Stimulated activated CD8-positive, alpha-beta memory T cell treated with anti-CD3 and anti-CD28 coated beads, Interleukin-15, amount 100 ng/mL, for 24 hours (primary cell): ENCODE measurements at places on chromosomes 1 and 21.

DNA sequence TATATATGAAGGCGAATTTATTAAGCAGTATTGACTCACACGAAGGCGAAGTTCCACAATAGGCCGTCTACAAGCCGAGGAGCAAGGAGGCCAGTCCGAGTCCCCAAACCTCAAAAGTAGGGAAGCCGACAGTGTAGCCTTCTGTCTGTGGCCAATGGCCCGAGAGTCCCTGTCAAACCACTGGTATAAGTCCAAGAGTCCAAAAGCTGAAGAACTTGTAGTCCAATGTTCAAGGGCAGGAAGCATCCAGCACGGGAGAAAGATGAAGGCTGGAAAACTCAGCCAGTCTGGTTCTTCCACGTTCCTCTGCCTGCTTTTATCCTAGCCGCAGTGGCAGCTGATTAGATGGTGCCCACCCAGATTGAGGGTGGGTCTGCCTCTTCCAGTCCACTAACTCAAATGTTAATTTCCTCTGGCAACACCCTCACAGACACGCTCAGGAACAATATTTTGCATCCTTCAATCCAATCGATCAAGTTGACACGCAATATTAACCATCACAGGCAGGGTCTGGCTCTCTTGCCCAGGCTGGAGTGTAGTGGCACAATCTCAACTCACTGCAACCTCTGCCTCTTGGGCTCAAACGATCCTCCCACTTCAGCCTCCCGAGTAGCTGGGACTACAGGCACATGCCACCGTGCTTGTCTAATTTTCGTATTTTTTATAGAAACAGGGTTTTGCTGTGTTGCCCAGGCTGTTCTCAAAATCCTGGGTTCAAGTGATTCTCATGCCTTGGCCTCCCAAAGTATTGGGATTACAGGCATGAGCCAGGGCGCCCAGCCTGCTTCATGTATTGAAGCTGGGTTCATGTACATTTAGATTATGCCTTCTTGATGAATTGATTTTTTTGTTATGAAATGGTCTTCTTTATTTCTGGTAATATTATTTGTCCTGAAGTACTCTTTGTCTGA, 85.3 kb downstream of the DHRS3 start:
- no peak for DNase-seq

DNA sequence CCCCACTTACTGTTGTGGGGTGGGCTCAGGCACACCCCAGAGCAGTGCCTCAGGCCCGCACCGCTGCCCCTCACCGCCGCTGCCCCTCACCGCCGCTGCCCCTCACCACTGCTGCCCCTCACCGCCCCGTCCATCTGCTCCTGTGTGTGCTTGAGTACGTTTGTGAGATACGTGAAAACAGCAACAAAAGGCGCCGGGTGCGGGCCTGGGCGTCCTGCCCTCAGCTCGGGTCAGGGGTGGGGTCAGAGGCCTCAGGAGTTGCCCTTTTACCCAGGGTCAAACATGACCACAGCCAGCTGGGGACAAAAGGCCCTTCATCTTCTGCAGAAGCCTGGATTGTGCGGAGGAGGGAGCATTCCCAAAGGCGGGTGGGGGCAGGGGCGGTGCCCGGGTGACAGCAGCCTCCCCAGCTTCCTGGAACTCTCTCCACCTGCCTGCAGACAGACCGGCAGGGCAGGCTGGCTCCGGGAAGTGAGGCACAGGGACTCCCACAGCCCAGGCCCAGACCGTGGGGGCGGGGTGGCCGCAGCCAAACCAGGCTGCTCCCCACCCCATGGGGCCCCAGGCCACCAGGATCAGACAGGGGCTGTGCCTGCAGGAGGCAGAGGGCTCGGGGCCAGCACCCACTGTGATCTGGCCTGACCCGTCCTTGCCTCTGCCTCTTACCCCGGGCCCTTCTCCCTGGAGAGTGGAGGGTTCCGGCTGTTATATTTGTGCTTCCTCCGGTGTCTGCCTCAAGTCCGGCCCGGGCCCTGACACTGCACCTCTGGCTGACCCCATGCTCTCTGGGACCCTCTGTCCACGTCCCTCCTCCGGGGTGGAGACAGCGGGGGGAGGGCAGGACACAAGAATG, 2.3 kb upstream of the VWA1 start:
- DNase-seq: no peak

DNA sequence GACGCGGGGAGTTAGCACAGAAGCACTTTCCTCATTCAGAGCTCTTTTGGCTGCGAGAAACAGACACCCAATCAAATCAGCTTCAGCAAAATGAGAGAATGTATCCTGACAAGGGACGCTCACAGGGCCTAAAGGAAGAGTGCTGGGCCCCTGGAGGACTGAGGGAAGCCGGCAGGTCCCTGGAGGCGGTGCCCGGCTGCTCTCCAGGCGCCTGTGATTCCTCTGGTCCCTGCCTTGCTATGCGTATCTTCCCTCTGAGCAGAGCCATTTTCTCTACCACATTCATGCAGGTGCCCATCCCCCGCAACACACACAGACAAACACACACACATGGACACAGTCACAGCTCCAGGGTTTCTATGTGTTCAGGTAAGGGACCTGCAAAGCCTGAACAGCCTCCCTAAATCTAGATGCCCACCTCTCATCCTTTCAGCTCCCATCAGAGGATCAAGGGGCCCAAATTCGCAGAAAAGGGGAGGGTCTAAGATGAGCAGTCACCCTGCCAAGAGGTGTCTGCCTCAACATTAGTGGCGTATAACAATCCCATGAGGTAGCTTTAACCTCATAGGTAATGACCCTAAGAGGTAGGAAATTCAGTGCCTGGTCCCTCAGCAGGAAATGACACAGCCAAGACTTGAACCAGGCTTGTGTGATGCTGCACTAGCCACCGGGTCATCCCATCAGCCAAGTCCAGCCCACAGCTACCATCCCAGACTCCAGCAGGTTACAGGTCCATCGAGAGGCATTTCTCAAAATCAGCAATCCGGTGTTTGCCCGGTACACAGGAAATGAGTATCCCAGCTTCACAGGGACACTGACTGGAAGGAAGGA, 29.0 kb downstream of the PTAFR start:
- no peak for DNase-seq

GRCh38 chr1:162997499-162998285, 71.5 kb upstream of the RGS4 start:
- DNase-seq: no peak

GRCh38 chr1:243938208-243938607, 88.2 kb upstream of the AKT3 start:
- DNase-seq: no peak

DNA sequence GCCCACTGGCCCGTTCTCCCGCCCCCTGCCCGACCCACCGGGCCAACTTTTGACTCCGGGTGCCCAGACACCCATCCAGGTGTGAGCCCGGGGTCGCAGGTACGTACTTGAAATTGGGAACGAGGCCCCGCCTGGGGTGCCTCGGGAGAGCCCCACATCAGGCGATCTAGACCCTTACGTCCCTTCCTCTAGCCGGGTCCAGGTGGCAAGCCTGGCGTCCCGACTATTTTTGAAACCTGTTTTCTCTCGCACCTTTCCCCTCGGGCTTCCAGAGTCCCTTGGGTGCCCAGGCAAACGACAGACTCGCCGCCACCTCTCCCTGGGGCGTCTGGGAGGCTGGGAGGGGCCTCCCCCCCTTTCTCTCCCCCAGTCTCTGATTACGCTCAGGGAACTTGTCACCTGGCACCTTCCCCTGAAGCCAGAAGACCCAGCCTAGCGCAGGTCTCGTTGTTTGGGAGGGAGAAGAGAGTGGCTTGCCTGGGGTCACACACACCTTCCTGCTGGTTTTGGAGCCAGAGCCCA, 898 bp downstream of the LDLRAP1 start:
- DNase-seq: no peak

DNA sequence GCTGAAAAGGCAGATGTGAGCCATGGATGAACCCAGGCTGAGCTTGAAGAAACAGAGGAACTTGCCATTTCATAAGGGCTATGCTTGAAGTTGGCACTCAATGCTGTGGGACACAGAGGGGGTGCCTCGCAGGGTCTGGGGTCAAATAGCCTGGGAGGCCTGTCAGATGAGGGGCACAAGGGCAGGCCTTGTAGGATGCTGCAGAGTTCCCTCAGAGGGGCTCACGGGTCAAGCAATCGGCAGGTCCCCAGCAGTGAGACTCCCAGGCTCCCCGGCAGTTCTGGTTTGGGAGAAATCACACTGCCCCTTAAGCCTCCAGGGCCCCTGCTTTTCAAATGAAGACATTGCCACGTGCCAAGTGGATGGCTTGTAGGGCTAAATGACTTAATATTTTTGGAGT, 116.7 kb upstream of the GRIK3 start:
- no peak for DNase-seq

- DNase-seq: no peak
Measured at GRCh38 chr1:40858856-40859416, 3.2 kb downstream of the CITED4 start.

- no peak for DNase-seq
Measured at GRCh38 chr1:112263042-112263441, 133.0 kb upstream of the CTTNBP2NL start.

DNA sequence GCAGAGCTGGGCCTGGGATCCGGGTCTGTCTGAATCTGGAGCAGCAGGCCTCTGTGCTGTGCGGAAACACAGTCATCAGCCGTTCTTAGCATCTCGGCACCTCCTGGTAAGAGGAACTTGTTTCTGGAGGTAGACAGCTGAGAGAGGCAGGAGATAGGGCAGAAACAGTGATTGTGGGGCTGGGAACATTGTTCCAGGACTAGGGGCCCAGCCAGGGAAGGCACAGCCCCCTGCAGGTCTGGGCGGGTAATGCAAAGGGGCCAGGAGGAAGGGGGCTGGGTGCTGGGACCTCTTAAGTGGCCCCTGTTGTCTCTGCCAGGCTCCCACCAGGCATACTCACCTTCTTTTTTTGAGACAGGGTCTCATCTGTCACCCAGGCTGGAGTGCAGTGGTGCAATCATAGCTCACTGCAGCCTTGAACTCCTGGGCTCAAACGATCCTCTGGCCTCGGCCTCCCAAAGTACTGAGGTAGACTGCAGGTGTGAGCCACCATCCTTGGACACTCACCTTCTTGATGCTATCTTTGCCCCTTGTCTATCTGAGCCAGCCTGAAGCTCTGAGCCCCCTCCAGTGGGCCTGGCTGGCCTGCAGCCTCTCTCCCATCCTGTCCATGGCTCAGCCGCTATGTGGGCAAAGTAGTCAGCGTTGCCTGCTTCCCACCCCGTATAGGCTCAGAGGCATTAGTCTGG, 134.3 kb upstream of the ZBTB40 start:
- no peak for DNase-seq

- DNase-seq: no peak
Measured at GRCh38 chr1:155976062-155976912, 2.1 kb downstream of the ARHGEF2 start.

GRCh38 chr1:156384007-156384406, 15.0 kb downstream of the RHBG start:
- no peak for DNase-seq

GRCh38 chr1:12775443-12775842, 1.9 kb downstream of the PRAMEF12 start:
- no peak for DNase-seq

DNA sequence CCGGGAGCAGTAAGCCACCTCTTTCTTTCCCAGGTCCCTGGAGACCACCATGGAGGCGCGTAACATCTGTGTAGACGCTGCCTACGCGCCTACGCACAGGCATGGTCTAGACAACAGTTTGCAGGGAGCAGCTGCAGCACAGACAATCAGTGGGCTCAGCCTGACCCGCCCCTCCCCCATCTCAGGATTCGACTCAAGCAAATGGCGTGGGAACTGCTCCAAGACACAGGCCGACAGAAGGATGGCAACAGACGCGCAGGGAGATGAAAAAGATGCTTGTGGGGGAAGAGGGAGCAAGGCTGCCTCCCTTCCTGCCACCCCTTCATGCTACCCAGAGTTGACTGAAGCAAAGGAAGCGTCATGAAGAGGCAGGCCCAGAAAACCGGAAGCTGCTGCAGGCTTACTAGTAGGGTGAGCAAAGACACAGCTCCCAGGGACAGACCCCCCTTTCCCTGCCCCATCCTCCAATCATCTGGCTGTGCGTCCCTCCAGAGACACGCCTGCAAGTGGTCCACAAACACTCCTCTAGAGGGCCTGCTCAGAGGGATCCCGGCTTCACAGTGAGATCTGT, 19.5 kb downstream of the STK40 start:
- no peak for DNase-seq

DNA sequence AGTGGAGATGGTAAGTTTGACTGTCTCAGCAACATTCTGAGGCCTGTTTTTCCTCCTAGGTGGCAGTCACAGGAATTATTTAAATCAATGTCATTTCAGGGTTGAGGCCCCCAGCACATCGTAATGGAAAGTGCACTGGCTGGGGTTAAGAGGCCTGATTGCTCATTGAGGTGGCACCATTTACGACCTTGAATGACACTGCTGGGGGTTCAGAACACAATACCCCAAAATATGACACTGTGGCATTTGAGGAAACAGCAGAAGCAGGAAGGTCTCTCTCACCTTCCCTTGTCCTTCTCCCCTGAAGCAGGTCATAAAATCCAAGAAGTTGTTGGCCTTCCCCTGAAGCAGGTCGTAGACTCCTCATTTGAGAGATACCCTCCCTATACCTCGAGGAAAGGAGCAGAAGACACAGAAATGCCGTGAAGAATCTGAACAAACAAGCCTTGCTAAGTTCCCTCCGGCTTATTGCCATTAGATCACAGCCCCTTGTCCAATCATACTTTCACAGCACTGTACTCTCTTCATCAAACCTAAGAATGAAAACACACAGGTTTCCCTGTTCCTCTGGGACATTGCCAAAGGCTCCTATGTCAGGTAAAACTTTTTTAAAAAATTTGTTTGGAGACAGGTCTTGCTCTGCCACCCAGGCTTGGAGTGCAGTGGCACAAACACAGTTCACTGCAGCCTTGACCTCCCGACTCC, 71.3 kb downstream of the S1PR1 start:
- DNase-seq: no peak

DNA sequence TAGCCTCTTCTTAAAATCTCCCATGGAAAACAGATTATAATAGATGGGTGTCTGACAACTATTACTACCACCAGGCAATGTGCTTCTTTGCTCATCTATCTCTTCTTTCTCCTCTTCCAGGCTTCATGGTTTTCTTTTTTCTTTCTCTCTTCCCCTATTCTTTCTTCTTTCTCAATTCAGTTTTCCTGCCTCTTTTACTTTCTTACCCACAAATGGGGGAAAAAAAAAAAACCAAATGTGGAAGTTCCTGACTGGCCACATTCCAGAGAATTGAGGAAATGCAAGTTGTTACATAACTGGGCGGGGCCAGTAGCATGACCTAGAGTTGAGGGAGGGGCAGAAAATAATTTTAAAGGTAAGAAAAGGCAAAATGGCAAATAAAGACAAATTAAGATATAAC, 10.9 kb upstream of the SMG7 start:
- no peak for DNase-seq

- DNase-seq: no peak
Measured at GRCh38 chr1:18805925-18806849, 53.3 kb downstream of the TAS1R2 start.

DNA sequence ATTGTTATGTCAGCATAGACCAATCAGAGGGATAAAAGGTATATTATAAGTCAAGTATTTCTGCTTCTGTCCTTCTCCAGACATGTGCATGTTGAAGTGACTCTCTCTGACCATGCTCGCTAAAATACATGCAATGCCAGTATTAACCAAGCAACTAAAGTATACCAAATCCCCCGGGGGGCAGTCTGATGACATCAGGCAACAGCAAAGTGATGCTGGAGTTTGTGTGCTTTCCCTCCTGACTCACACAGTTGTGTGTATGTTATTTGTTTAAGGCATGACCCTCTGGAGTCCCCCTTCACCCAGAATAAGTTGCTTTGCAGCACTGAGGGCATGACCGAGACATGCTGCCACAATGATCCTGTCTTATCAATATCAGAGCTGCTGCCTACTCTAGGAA, 2.1 kb downstream of the BRINP2 start:
- no peak for DNase-seq

- no peak for DNase-seq
Measured at GRCh38 chr1:226738995-226739695, at the start of gene ITPKB. TSS of gene ITPKB (minus strand) at chr1:226739282. CDS start at chr1:226737458, 1,824 bp downstream.

- no peak for DNase-seq
Measured at GRCh38 chr1:210201681-210202080, 30.9 kb upstream of the SERTAD4 start.
